ENCODE measurements at places on chromosomes 4 and X.

GRCh38 chr4:141463678-141464077 lies 172.7 kb upstream of the IL15 start:
- no peak for DNase-seq

DNA sequence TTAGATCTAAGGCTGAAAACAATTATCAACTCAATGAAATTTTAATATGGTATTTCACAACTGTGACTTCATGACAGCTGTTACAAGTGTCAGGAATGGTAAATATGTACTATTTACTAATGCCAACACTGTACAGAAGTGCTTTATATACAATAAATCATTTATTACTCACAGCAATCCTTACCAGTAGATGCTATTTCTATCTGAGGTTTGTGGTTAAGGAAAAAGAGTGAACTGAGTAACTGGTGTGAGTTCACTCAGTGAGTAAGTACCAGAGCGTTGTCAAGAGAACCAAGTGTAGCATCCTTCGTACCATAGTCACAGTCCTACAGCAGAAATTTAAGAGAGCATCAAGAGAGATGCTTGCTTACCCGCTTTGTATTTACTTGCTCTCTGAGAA lies 23.3 kb downstream of the MTHFD2L start:
- no peak for DNase-seq

- no peak for DNase-seq
These were observed 9.3 kb upstream of the LIMCH1 start for GRCh38 chr4:41528512-41529205.

GRCh38 chr4:153933915-153934687 lies 145.2 kb upstream of the SFRP2 start:
- DNase-seq: no peak

DNA sequence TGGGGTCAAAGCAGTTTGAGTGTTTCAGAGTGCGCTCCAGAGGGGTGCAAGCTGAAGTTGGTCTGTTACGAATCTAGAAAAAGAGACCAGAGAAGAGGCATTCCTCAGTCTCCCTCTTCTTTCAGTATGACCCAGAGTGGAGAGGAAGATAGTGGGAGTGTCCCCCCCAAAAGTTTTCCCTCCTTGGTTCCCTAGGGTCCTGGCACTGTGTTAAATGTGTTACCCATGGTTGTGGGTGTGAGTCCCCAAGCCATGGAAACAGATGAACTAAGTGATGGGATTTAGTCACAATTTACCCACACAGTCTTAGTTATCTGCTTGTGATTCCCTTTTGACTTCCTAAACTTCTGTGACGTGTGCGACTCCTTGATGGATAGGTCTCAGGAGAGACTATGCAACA lies 27.0 kb upstream of the NAF1 start:
- DNase-seq: no peak

DNA sequence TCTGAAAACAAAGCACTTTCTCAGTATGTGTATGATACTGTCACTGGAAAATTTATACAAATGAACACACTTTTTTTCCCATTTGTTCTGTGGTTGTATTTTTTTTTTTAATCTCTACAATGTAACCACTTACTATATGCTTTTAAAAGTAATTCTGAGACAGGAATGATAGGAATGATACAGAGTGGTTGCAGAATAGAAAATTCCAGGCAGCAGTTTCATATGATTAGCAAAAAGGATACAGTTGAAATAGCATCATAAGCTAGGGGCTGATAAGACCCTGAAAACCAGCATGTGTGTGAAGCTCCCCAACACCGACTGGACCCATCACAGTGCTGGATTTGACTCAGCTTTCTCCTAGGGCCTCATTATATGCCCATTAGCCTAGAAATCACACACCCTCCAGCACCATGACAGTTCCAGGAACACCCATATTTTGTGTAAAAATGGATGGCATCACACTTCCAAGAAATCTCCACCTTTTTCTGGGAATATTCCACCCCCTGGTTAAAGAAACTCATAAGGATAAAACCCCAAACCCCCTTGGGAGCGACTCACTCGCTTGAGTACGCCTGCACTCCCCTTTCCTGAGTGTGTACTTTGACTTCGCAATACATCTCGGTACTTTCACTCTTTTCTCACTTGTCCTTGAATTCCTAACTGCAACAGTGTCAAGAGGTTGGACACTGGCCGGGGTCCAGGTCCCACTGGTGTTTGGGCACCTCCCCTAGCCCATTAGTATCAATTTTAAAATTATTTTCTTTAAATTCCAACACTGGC lies 77.4 kb upstream of the AGA start:
- DNase-seq: no peak

- no peak for DNase-seq
These were observed 22.0 kb downstream of the RGS12 start for GRCh38 chr4:3314706-3315260.

DNA sequence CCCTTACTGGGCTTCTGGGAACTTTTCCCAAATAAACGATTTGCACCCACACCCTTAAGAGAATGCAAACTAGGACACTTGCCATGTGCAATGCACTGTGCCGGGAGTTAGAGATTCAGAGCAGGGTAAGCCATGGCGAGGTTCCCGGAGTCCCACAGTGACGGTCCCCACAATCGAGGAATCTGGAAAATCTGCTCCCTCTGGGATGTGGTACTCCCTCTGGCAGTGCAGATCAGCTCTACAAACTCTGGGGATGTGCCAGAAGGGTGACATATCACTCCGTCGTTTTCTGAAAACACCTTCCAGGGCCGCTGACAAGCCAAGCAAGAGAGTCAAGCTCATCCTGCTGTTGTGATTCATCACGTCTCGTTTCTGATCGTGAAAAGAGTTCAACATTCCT lies 537.5 kb downstream of the BCOR start:
- no peak for DNase-seq

- no peak for DNase-seq
These were observed 36.8 kb downstream of the ING2 start for GRCh38 chr4:183541752-183542040.

- no peak for DNase-seq
These were observed 190.1 kb upstream of the HS3ST1 start for GRCh38 chr4:11618666-11619282.

DNA sequence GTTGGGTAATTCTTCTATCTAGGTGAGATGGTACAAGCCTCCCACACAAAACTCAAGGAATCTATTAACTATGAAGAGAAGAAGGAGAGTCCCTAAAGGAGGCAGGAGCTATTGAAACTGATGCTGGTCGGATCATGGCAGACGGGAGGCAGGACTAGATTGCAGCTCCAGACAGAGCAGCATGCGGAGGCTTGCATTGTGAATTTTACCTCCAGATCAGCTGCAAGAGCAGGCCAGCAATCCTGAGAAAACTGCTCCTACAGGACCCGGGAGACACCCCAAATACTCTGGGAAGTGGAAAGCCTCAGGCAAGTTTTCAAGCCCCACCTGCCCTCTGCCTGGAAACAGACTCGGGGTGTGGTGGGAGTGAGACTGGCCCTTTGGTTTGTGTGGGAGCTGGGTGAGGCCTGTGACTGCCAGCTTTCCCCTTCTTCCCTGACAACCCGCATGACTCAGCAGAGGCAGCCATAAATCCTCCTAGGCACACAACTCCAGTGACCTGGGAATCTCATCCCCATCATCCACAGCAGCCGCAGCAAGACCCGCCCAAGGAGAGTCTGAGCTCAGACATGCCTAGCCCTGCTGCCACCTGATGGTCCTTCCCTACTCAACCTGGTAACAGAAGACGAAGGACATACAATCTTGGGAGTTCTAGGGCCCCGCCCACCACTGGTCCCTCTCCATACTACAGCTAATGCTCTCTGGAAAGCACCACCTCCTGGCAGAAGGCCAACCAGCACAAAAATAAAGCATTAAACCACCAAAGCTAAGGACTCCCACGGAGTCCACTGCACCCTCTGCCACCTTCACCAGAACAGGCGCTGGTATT lies 30.9 kb downstream of the GATB start:
- no peak for DNase-seq

DNA sequence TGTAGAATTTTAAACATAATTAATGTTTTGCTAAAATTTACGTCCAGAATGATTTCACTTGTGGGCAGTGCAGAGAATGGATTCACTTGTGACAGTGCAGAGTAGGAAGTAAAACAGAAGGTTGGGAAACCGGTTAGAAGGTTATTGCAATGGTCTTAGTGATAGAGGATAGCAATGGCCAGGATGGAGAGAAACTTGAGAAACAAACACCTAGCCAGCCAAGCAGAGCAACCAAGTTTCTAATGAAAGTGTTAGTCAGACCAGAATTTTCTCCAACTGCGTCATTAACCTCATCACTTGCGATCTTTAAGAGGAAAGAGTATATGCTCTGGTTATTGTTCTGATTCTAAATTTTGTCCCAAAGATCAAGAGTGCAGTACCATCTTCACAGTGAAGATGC lies 50.0 kb upstream of the TBC1D9 start:
- no peak for DNase-seq

- DNase-seq: no peak
These were observed 63.6 kb downstream of the PALLD start for GRCh38 chr4:168560184-168561180.

DNA sequence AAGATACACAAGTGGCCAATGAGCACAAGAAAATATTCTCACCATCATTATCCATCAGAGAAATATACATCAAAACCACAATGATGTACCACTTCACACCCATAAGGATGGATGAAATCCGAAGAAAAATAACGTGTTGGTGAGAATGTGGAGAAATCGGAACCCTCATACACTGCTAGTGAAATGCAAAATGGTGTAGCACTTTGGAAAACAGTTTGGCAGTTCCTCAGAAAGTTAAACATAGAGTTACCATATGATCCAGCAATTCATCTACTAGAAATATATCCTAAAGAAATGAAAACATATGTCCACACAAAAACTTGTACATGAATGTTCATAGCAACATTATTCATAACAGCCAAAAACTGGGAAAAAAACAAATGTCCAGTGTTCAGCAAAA lies 18.5 kb upstream of the APBB2 start:
- DNase-seq: no peak

GRCh38 chr4:182297659-182298058 lies 54.5 kb downstream of the TENM3 start:
- no peak for DNase-seq

DNA sequence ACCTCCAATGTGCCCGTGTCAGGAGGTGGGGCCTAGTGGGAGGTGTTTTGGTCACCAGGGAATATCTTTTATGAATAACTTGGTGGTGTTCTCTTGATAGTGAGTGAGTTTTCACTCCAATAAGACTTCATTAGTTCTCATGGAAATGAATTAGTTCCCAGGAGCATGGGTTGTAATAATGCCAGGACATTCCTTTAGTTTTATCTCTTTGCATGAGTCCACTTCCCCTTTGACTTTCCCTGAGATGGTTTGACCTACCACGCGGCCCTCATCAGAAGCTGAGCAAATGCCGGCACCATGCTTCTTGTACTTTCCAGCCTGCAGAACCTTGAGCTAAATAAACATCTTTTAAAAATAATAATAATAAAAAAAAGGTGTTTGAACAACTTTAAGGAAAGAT lies 112.9 kb upstream of the ACSL4 start:
- DNase-seq: no peak

GRCh38 chr4:98969878-98970785 lies 25.4 kb upstream of the METAP1 start:
- no peak for DNase-seq

GRCh38 chr4:17024425-17024824 lies 126.0 kb upstream of the LDB2 start:
- DNase-seq: no peak

DNA sequence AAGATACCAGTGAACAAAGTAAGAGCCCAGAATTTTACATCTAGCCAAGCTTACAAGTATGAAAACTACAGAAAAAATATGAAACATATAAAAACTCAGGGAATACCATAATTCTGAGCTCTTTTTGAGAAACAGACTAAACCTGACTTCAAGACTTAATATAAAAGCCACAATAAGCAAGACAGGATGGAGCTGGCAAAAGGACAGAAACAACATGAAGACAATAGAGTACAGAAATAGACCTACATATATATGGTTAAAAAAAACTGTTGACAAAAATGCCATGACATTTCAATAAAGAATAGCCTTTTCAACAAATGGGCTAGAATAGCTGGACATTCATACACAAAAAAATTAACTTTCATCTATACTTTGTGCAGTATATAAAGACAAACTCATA lies 49.4 kb downstream of the UBA6 start:
- no peak for DNase-seq

- DNase-seq: no peak
These were observed 493 bp upstream of the UCHL1 start for GRCh38 chr4:41256131-41256739.

- no peak for DNase-seq
These were observed 107.5 kb upstream of the AMOT start for GRCh38 chrX:112947981-112948615.

DNA sequence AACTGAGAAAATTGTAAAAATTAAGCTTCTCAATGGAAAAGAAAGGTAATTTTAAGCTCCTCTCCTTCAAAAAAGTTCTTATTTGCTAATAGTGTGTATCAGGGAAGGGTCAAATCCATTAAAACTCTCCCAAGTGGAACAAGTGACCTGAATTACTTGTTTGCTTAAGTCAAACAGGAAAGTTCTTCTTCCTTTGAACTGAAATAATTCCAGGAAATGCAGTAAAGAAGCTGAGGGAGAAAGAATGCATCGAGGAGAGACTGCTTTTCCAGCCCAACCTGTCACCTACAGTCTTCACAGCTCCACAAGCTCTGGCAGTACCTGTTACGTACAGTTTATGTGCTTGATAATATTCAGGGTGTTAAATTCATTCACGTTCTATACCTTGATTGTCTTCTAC lies 131.1 kb downstream of the KLHL8 start:
- no peak for DNase-seq

DNA sequence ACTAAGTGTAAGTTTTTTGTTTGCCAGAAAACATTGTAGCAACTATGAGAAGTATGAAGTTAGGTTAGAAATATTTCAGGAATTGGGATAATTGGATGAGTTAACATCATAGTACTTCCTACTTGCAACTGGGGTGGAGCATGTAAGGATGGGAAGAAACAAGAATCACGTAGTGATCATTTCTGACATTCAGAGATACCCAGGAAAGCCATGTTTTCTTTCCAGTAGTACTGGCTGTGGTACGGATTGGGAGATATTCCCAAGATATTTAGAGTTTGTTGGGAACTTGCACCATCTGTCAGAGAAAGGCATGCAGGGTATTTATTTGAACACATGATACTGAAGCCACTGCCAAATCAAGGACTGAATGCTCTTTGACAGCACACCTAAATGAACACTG lies 87.6 kb upstream of the SLC4A4 start:
- no peak for DNase-seq

DNA sequence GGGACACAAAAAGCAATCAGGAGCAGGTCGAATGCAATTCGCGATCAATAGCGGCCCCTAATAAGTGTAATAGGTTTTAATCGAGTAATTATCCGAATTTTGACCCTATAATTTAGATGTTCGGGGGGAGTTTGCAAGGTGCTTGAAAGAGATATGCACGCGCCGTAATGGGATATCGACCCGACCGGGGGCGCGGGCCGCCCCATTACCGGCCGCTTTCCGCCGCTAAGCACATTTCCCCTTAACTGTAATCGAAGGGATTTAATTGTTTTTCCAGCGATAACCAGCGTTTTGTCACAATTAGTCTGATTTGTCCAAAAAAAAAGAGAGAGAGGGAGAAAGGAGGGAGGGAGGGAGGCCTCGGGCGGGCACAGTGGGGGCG lies 997 bp downstream of the NKX1-1 start:
- DNase-seq: no peak
